ENCODE measurements at places on chromosomes 12 and 14. TPM values are rescaled to one million over a fixed set of nuclear protein-coding genes. Genes with fewer than 3 reads are reported as not detected.

The MDGA2 gene
- 6.4 TPM for total RNA-seq

The AACS gene
- total RNA-seq, result 16.9 TPM

The TNFAIP2 gene
- total RNA-seq, result 38.9 TPM

The ATL1 gene
- total RNA-seq, result 0.42 TPM

The NTS gene
- total RNA-seq, result 1.6 TPM

The SCN8A gene
- total RNA-seq, result 35.3 TPM

The RPL10L gene
- not detected for total RNA-seq

The CACNA2D4 gene
- total RNA-seq, result 1.8 TPM

The STAC3 gene
- 1.5 TPM for total RNA-seq

The GALNT16 gene
- total RNA-seq, result 17.8 TPM

The CTSG gene
- 0.25 TPM for total RNA-seq

The NPFF gene
- not detected for total RNA-seq

The GDF3 gene
- 49.4 TPM for total RNA-seq

The TAS2R30 gene
- total RNA-seq, result 15.9 TPM

The GALNT6 gene
- total RNA-seq, result not detected

The CEP83 gene
- 18.8 TPM for total RNA-seq

All from motor neuron (in vitro differentiated cells).